ENCODE measurements at places on chromosomes 3 and 15.

GRCh38 chr15:29822100-29822683 is at the start of gene TJP1:
Gene TJP1 (minus strand): TSS chr15:29822468. CDS start chr15:29822028, 440 bp downstream.
- DNase-seq: peak; percentile 57

DNA sequence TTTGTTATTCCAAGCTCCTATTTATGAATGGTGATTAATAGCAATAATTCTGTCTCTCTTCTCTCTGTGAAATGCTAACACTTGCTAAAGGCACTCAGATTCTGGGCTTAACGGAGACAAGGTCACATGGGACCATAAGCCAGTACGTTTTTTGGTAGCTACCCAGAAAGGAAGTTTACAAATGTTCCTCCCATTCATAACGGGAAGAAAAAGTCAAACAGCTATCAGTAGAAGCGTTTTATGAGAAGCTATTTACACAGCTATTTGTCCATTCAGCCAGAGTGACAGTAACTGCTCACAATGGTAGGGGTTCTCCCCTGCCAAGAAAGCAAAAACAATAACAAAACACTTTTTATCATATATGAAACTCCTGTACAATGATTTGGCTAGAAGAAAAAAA is 51.5 kb downstream of the ZMAT3 start:
- DNase-seq: no peak

- no peak for DNase-seq
Observed at GRCh38 chr3:115099986-115100571, 47.0 kb downstream of the ZBTB20 start.

DNA sequence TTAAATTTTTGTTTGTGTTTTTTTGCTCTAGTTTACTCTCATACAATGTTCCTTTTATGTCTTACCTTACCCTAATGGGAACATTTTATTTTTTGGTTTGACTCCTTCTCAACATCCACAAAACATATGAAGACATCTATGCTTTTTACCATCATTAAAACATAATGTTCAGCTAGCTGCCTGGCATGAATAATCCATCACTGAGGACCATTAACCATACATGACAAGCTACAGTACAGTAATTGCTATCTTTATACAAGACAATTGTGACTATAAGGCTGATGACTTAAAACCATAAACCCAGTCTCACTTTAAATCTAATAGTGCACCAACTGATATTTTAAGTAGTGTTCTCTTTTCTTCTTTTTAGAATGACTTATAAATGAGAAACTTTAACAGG is 13.7 kb downstream of the SERPINI1 start:
- no peak for DNase-seq

GRCh38 chr3:39766433-39766832 is 43.0 kb upstream of the MYRIP start:
- no peak for DNase-seq

- no peak for DNase-seq
Observed at GRCh38 chr3:24487325-24488262, 7.1 kb downstream of the THRB start.

GRCh38 chr3:121690777-121691405 is 30.2 kb upstream of the HCLS1 start:
- no peak for DNase-seq

DNA sequence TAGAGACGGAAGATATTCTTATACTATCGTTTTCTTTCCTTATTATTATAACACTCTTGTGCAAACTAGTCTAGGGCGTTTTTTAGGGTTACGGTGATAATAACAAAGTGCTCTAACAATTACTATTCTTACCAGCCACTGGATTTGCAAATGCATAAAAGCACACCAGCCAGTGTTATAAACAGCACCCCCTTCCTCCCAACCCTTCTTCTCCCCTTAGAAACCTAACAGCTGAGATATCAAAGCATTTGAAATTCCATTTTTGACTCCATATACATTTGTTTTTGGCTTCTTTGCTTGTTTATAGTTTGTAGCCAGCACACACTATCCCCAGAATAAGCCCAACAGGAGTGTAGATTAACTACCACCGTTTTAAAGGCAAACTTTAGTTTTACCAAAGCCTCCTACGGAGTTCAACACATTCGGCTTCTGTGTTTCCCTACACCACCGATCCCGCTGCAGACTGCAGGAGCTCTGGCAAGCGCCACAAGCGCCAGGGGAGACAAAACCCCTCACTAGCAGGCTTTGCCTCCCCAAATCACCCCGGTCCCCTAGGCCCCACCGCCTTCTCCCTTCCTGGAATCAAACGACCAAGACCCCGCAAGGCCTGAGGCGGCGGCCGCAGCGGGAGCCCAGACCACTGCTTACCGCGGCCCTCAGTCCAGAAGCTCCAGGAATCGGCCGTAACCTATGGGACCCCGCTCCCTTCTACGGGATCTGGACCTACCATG is 461 bp downstream of the COPB2 start:
- DNase-seq: no peak

DNA sequence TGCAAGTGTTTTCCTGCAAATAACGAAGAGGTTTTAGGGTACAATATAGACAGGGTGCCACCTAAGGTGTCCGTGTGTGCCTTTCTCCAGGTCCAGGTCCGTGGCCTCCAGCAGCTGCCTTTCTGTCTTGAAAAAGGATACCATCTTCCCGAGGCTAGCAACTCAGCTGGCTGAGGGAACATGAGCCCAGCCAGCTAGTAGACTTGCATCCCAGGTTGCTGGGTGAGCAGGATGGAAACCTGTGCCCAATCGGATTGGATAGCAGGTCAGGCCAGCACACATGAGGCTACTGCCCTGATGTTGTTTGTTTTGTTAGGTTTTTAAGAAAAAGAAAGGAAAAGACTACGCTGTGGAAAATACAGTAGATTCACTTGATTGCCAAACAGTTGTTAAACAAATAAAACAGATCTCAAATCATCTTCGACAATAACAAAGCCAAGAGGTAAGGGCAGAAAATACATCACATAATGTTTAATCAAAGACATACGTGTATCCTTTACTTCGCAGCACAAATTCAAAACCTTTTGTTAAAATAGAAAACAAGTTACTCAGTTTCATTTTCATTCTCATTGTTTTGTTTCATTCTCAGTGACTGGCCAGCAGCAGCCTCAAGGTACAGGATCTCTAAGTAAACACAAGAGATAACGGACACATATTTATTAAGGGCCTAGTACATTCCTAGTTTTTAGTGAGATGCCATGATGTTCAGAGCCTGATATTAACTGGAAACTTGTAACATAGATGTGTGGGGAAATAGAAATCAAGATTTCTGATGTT is 661.2 kb upstream of the NR2F2 start:
- DNase-seq: no peak

DNA sequence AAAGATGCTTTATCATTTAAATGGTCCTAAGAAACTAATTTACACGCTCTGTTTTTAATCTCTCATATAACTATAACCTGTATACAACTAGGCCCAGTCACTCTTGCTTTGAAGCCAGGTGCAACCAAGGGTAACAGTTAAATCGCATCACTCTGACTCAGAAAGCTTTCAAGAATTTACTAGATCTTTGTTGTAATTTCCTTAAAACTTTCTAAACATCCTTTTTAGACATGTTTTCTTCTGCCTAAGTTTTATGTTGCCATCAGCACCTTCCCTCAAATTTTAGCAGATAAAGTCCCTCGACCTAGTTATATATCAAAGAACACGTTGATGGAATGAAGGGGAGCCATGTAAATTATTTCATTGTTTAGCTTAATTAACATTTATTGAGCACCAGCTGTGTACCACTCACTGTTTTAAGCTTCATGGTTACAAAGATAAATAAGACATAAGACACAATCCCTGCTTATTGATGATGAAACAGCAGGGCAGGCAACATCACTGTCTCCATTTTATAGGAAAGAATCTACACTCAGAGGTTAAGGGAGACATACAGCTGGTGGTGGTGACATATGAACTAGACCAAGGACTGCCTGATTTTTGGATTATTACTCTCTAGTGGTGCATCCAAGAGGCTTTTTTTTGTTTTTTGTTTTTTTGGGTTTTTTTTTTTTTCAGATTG is 101.0 kb downstream of the CD200R1L start:
- DNase-seq: no peak

DNA sequence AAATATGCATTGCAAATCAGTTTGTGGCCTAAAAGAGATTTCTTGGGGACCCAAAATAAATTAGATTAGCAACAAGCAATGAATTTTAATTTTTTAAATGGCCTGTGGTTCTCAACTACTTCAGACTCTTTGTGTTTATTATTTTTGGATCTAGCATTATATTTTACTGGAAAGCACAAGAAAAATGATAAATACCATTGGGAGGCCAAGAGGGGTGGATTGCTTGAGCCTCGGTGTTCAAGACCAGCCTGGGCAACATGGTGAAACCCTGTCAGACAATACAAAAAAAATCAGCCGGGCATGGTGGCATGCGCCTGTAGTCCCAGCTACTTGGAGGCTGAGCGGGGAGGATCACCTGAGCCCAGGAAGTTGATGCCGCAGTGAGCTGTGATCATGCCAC is 13.6 kb downstream of the LACTB start:
- no peak for DNase-seq

GRCh38 chr15:94532226-94532625 is 300.9 kb downstream of the MCTP2 start:
- DNase-seq: no peak

GRCh38 chr3:133629146-133629545 is 32.6 kb downstream of the TOPBP1 start:
- no peak for DNase-seq

DNA sequence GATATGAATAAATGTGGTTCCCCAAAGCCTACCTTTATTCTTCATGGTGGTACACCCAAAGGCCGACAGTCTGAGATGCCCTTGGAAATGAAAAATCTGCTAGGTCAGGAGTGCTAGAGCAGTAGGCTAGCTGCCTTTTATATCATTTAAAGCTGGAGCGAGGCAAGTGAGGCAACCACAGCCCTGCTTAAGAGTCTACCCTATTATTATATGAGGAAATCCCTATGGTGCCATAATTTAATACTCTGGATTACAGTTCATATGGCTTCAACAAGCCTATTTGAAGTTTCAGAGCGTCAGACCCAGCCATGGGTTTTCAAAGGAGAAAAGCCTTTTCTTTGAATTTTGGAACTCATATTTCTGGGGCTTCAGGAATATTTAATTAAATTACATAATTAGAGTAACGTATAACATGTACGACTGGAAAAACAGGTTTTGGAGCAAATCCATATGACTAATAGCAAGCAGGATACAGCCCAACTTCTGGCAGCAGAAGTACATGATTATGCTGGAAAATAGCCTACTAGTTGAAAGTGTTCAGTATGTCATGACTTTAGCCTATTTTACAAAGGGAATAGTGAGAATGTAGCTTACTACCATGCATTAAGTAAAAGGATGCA is 18.0 kb upstream of the SLTM start:
- no peak for DNase-seq

DNA sequence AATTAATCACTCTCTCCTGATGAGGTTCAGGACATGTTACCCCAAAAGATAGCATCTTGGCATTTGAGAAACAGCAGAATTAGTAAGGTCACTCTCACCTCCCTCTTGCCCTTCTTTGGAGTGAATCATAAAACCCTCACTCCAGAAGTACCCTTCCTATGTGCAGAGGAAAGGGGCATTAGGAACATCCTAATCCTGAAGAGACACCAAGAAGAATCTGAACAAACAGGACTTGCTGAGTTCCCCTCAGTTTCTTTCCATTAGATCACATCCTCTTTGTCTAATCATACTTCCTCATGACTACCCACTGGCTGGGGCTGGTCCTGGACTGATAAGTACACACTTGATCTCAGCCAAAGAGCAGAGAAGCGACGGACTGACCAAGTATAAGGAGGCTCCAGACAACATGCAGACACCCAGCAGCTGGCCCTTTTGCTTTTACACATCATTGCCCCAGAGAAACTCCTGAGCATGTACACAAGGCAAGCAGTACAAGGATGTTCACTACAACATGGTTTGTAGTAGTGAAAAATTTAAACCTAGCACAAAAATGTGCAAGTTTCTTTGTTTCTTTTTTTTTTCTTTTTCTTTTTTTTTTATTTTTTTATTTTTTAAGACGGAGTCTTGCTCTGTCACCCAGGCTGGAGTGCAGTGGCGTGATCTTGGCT is 15.0 kb upstream of the TM6SF1 start:
- no peak for DNase-seq

- DNase-seq: no peak
Observed at GRCh38 chr3:73143821-73144237, 82.4 kb downstream of the EBLN2 start.

DNA sequence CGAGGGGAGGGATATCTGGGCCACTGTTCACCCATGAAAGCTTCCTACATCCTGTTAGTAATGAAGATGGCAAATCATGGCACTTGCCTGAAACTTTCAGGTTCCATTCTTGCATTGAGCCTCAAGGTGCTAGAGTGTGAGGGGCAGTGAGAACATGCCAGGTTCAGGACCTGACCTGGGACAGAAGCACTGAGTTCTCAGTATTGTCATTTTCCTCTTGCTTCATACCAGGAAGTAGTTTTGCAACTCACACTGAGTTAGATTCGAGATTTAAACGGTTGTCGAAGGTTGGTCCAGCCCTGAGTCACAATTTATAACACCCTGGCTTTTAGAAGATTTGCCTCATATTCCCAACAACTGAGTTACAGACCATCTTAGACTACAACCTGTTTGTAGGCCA is 11.8 kb upstream of the MEIS2 start:
- no peak for DNase-seq

DNA sequence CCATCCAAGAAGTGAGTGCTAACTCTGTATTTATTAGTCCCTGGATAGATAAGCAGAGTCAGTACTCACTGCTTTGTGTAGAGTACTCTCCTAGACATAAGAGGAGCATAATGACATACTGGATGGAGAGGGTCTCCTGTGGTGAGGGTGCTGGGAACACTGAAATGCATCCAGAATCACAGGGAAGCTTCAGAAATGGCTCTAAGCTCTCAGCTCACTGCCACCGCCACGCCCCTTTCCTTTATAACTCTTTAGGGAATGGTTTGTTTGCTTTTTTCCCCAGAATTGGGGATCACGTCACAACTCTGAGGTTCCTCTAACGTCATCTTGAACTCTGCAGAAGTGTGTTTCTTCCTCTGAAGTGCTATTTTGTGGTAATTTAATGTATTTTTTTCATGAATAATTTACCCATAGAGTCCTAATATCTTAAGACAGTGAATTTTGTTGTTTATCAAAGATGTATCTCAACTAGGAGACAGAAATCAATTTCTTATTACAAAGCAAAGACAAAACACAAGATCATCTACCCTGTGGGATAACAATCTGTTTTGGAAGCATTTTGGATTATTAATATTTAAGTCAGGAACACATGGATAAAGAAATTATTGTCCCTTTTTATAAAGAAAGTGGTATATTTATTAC is 154.6 kb downstream of the PTPRG start:
- DNase-seq: no peak

DNA sequence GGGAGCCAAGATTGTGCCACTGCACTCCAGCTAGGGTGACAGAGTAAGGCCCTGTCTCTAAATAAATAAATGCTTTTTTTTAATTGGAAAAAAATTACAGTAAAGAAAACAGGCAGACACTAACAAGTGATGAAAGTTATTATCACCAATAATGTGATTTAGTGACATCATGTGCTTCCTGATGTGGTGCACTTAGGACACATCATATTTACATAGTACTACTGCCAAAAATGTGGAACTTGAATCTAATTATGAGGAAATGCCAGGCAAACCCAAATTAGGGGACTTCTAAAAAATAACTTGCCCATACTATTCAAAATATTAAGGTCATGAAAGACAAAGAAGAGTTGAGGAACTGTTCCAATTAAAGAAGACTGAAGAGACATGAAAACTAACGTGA is 30.8 kb downstream of the MAP4 start:
- no peak for DNase-seq

Measured in cortex of kidney (tissue), 1 donor.